AML-193 (cell line): ENCODE measurements at places on chromosomes 1 and 21.

DNA sequence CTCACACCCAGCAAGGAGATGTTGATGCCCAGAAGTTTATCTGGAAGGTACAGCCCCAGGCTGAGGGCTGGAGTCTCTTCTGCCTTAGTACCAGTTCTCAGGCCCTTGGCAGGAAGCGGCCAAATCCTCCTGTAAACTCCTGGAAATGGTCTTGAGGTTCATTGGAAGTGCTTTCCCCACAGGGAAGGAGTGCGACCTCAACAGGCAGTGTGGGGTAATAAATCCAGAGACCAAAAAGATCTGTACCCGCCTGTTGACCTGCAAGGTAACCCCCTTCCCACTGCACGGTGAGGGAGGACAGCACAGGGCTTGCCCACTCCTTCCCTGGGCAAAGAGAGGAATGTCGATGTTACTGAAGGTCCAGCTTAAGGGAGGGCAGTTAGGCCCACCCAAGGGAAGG lies 4.5 kb downstream of the ATXN7L2 start:
- no peak for DNase-seq

GRCh38 chr1:238252033-238252802 lies 361.5 kb upstream of the ZP4 start:
- DNase-seq, result peak; percentile 10

DNA sequence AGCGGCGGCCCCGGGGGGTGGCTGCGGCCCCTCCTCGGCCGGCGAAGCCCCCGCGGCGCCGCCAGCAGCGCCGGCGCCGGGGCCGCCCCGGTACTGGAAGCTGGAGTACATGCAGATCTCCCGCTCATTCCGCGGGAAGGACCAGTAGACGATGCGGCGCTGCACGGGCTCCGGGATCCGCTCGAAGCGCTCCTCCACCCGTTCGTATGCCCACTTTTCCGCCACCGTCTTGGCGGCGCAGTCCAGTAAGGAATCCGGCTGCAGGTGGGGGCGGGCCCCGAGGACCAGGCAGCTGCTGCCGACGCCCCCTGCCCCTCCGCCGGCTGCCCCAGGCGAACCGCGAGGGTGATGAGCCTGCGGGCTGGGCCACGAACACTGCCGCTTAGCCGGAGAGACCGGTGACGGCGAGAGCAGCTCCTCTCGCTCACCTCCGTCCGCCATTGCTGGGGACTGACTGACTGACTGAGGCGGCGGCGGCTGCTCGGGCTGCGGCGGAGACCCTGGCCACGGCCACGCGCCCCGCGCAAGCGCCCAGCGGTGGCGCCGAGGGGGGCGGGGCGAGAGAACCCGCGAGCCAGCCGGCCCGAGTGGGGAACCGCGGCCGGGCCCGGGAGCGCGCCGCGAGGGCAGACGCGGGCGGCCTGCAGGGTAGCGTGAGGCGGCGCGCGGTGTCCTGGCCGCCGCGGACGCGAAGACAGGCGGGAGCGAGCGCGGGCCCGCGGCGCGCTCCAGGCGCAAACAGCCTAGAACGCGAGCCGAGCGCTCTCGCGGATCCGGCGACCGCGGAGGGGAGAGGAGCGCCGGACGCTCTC lies at the start of gene ZSWIM5:
Gene ZSWIM5 (minus strand): TSS at position 696 of the 812 bp plus-strand sequence. CDS start 255 bp downstream, at position 441.
- no peak for DNase-seq

- no peak for DNase-seq
Measured at GRCh38 chr21:26137379-26138060, 33.0 kb downstream of the APP start.

- DNase-seq, result peak; percentile 61
Measured at GRCh38 chr1:21324368-21325141, 34.3 kb upstream of the ECE1 start.

DNA sequence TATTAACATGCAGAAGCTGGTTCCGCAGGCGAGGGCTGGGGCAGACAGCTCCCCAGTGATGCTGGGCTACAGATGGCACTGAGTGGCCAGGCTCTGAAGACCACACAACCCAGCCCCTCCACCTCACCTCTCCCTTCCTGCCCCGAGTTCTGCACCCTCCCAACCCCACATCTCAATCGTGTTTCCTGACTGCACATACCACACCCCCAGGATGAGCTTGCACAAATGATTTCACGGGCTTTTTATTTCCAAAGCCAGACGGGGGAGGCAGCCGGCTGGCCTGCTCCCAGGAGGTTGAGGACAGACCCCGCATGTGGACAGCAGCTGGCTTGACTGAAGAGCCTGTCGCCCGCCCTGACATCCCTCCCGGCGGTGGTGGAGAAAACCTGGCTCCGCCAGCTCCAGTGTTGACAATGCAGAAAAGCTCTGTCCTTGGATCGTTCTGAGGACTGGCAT lies 21.4 kb upstream of the ALDH4A1 start:
- DNase-seq, result no peak

DNA sequence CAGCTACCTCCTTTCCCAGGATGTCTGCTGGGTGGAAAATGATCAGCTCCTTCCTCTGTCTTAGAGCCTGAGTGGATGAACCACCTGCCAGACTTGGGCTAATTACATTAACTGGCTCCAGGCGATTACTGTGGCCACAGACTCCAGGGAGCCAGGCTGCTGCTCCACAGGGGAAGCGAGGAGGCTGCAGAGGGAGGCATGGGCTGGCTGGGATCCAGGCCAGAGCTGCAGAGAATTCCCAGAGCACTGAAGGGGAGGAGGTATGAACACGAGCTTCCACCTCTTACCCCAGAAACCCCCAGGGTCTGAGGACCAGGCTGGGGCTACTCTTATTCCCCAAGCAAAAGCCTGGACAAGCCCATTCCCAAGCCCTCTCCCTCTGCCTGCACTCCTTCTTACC lies 136.0 kb upstream of the KLHDC7A start:
- DNase-seq, result no peak

DNA sequence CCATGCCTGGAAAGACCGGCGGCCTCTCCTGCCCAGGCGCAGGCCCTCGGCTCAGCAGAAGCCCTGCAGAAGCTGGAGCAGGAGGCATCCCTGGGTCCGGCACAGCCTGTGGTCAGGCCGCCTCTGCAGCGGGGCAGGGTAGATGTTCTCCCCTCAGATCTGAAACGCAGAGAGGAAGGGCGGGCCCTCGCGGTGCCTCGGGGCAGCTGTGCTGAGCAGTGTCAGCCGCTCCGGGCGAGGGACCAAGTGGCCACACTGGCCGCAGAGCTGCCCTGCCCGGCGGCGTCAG lies 175.3 kb upstream of the ARHGEF16 start:
- no peak for DNase-seq

GRCh38 chr21:44483288-44484237 lies 28.3 kb downstream of the LRRC3 start:
- no peak for DNase-seq

- DNase-seq, result no peak
Measured at GRCh38 chr1:185325413-185325812, 8.4 kb upstream of the IVNS1ABP start.

DNA sequence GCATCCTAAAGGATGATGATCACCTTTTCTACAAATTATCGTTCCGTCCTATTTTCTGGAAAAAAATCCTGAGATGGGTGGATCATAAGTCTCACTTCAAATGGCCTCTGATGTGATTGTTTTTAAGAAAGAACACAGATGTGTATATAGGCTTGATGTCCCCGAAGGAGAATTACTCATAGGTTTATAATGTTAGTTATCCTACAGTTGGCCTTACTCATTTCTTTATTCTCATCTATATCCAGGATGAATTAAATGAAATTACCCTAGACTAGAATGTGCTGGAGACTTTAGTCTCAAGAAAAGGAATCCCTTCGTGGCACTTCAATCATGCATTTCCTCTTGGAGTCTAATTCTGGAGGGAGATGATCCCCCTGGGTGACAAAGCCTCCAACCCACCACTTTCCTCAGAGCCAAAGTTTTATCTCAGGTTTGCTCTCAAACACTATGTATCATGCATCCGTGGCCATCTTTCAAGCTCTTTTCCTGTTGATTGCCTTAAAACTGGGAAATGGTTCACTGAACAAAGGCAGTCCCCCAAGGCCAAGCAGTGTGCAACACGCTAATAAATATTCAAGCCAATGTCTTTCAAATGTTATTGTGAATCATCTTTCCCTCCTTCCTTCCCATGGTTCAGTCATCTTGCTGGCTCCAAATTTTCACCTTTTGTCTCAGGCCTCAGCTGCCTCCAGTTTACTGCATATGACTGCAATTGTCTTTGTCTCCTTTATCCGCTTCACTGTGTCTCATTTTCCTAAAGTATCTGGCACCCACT lies 32.5 kb upstream of the SMYD2 start:
- no peak for DNase-seq

DNA sequence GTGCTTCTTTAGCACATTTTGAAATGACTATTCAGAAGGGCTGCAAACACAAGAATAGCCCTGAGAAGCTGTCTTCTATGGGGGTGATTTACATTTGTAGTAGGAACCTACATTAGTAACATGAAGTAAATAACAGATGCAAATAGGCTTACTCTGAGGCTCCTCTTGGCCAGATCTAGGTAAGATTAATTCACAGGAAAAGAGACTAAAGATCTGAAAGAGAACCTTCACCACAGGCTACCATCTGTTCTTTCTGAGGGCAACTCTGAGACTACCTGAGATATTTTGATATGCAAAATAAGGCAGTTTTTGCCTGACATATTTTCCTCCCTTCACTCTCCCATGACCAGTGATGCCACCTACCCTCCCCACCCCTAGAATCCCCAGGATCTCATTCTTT lies 1267.8 kb downstream of the PLA2G4A start:
- DNase-seq, result no peak

DNA sequence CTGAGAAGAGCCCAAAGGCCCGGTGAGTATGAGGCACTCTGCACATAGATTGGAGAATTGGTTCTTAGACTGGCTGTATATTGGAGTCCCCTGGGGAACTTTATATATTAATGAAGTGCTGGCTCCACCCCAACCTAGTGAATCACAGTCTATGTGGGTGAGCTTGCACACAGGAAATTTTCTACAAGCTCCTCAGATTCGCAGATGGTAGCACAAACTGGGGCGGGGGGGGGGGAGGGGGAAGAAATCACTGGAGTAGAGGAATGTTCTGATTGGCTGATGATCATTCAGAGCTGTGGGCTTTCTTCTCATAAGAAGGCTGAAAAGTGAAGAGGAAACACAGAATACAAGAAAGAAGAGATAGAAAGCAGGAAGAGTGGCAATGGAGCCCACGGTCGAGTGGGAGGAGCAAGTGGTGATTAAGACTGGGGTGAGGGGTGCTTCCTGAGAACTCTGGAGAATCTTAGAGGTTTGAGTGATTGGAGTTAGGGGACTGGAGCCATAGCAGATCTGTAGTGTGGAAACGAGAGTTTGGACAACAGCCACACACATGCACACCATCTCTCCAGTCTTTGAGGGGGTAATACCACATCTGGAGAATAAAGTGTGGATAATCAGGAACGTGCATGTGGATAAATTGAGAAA lies 465.9 kb upstream of the DAB1 start:
- no peak for DNase-seq

GRCh38 chr1:179353546-179353945 lies 12.2 kb upstream of the AXDND1 start:
- DNase-seq, result no peak

DNA sequence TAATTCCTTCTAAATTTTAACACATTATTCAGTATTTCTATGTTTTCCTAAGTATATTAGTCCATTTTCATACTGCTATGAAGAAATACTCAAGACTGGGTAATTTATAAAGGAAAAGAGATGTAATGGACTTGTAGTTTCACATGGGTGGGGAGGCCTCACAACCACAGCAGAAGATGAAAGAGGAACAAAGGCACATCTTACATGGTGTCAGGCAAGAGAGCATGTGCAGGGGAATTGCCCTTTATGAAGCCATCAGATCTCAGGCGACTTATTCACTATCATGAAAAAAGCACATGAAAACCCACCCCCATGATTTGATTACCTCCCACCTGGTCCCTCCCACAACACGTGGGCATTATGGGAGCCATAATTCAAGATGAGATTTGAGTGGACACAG lies 15.6 kb downstream of the GBP5 start:
- no peak for DNase-seq

DNA sequence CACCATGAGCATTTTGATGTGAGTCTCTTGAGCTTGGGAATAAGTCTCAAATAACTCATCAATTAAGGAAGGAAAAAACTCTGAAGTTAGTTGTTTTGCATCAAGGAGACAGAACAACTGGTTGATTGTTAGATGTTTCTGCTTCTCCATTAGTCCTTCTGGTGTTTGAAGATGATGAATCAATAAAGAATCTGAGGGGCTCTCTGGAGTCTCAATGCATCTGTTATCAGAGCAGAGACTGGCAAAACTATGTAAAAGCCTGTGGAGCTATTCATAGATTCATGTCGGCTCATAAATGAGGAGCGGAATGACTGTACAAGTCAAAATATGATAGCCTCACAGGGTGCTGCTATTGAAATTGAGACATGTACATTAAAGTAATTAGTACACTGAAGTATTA lies 73.3 kb upstream of the ZC3H11B start:
- no peak for DNase-seq

DNA sequence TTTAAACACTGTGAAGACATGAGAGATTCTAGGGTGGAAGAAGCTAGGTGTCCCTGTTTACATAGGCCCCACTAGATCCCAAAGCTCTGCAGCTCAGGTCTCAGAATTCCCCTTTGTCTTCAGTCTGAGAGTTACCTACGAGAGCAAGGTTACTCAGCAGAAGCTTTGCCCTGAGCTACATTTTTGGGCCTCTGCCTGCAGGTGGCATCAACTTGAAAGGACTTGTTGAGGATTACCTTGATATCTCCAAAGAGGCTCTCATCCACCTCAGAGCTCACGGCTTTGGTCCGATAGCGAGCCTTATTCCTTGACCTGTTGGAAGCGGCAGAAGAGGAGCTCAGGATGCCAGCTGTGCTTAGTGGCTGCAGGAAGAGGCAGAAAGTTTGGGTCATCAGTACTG lies 7.0 kb downstream of the CFAP45 start:
- DNase-seq, result no peak

GRCh38 chr1:185517808-185518419 lies 200.9 kb upstream of the IVNS1ABP start:
- DNase-seq, result no peak

DNA sequence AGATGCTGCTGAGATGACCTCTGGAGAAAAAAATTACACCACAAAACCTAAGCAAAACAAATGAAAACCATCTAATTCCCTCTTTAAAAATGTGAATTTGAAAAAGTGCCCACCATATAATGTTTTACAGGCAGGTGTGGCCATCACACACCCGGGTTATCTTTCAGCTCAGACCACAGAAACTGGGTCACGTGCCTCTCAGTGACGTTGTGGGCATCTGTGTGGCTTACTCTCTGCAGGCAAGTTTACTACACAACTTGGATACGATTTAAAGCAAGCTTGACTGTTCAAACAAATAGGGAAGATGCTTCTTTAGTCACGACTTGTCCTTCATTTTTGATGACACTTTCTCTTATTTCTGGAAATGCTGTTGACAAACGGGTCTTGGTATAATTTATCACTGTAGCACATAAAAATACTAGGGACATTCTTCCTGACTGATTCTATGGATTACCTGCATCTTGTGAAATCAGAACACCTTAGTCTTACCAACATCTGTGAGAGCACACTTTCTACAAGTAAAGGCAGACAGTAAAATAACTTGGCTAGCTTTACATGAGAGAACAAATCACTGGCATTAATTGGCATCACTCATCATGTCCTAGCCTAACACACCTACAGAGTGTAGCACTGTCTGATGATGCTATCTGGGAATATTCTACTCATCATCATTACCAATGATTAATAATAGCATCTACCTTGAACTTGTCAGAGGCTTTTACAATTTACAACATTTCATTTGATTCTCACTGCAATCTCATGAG lies 89.3 kb upstream of the EDEM3 start:
- DNase-seq, result no peak

- peak; percentile 28 for DNase-seq
Measured at GRCh38 chr1:27357281-27358037, 9.3 kb downstream of the MAP3K6 start.
